Stimulated activated CD8-positive, alpha-beta memory T cell treated with anti-CD3 and anti-CD28 coated beads, Interleukin-4, amount 100 ng/mL, for 4 hours (primary cell): ENCODE measurements at places on chromosomes 6 and 20.

- no peak for DNase-seq
Observed at GRCh38 chr20:43372051-43372450, 85.6 kb upstream of the SRSF6 start.

- no peak for DNase-seq
Observed at GRCh38 chr6:99187429-99187828, 162.0 kb downstream of the FAXC start.

GRCh38 chr20:10309326-10309725, 90.7 kb downstream of the SNAP25 start:
- no peak for DNase-seq

DNA sequence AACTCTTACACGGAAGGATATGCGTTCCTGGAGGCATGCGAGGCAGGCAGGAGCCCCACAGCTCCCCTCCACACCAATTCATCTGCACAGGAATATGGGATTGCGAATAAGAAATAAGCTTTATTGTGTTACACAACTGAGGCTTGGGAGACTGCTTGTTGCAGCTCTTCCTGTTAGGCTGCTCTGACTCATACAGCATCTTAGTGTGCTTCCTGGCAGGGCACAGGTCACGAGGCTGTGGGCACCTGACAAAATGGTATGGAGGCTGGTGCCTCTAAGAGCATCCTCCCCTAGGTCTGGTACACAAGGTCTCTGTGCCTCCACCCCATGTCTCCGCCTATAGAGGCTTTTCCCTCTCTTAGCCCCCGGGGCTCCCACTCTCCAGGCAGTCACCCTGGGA, 6.8 kb downstream of the SLC22A3 start:
- no peak for DNase-seq

DNA sequence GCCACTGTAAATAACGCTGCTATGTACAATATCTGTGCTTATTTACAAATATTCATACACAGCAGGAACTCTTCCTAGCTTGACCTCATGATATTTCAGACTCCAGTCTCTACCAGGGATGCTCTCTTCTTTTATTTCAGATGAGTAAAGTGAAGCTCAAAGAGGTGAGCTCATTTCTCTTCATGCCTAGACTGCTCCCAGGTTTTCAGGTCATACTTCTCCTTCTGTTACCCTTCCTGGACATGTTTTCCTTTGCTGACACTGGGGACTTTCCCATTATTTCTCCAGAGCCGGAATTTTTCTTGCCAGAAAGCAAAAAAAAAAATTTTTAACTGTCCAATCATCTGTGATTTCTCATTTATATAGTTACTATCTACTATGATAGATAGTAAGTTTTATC, 147.2 kb upstream of the DST start:
- DNase-seq: no peak

DNA sequence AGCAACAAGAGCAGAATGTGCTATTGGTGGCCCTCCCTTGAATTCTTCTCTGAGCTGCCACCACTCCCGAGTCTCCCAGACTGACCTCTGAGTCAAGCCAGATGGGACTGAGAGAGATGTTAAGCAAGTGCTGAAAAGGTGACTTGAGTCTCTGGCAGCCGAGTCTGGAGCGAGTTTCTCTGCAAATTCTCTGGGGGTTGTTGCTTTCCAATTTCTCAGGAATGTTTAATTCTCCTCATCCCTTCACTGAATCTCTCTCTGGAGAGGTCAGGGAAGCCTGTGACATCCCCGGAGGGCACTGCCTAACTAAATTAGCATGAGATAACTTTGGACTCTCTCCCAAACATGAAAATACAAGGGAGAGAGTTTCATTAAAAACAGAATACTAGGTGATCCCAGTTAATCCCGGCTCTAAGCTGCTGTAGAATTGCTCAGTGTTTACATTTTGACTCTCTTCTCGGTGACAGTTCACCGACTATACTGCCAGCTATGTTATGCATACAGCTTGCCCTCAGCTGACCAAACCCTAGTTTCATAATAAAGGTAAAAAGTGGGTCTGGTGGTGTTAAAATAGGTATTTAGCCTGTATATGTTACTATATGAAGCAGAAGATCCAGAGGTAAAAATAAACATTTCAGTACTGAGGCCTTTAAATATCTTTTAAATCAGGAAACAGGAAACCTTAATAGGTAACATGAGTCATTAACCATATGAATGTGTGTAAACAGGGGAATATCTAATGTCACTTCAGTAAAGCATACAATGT, 157.9 kb downstream of the FOXC1 start:
- no peak for DNase-seq

DNA sequence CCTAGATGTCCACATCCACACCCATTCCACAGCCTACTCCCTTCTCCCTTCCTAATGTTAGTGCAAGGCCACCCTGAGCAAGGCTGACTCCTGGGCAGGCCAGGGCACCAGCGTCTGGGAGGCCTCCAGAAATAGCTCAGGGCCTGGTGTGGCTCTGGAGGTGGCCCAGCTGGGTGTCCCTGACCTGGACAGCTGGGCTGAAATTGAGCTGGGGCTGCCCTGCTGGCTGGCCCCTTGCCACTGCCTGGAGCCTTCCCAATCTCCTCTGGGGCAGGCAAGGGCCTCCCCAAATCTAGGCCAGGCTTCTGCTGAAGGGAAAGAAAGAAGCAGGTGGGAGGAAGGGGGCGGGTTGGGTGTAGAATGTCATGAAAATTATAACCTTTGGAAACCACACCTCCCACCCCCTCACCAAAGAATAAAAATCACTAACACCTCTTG, 2.1 kb downstream of the FAM110A start:
- DNase-seq: no peak

- DNase-seq: no peak
Observed at GRCh38 chr20:39960522-39961428, 728.3 kb downstream of the MAFB start.

GRCh38 chr6:36340618-36341454, 4.1 kb upstream of the BNIP5 start:
- DNase-seq: peak; percentile 59

GRCh38 chr6:20211037-20211940, 980 bp downstream of the MBOAT1 start:
- no peak for DNase-seq

DNA sequence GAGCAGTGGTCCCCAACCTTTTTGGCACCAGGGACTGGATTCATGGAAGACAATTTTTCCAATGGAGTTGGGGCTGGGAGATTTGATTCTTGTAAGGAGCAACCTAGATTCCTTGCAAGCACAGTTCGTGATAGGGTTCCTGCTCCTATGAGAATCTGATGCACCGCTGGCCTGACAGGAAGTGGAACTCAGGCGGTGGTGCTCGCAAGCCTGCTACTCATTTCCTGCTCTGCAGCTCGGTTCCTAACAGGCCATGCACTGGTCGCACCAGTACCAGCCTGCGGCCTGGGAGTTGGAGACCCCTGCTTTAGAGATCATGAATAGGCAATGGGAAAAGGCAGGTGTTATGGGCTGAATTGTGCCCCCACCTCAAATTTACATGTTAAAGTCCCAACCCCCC, 131.2 kb downstream of the PFDN4 start:
- DNase-seq: no peak

GRCh38 chr6:166559211-166559610, 27.3 kb downstream of the RAMACL start:
- DNase-seq: no peak

- DNase-seq: no peak
Observed at GRCh38 chr6:40253420-40253819, 319.2 kb upstream of the MOCS1 start.

DNA sequence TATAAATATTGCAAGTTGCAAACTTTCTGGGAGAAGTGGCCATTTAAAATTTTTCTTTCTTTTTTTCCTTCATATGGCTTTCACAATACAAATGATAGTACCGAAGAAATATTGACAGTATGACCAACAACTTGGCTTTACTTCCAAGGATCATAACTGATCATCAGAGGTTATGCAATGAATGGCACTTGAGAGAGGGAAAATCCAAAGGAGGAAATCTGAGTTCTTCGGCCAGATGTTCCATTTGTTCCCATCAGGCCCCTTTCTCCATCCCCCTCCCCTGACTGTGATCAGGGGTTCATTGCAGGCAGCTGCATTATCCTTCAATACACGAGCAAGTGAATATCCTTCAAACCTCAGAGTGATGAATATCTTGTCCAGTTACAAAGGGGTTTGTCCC, 130.0 kb upstream of the UST start:
- DNase-seq: no peak

GRCh38 chr6:1080453-1081337, 231.2 kb upstream of the FOXQ1 start:
- no peak for DNase-seq

GRCh38 chr6:15395087-15395486, 149.2 kb downstream of the JARID2 start:
- DNase-seq: no peak

GRCh38 chr6:80548532-80548931, 442.1 kb downstream of the BCKDHB start:
- no peak for DNase-seq

GRCh38 chr20:22404419-22405170, 179.8 kb downstream of the FOXA2 start:
- DNase-seq: no peak

GRCh38 chr6:168785720-168786511, 344.9 kb downstream of the SMOC2 start:
- DNase-seq: no peak

- DNase-seq: no peak
Observed at GRCh38 chr6:71336901-71337300, 48.3 kb downstream of the OGFRL1 start.

DNA sequence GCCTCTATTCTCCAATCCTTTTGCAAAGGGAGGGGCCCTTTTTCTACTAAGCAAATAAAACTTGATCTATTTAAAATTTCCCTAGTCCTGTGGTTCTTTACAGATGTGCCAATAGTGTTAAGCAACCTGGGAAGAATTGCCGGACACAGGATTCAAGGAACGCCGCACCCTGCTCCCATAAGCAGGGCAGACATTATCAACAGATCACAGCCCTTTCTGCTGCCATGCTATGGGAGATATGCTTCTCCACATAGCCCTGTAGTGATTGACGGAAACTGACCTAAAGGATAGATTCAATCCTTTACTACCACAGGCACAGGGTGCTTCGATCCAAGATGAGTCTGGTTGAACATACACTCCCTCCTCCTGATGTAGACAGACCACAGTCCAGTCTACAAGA, 118.4 kb upstream of the TRAF3IP2 start:
- no peak for DNase-seq

GRCh38 chr20:64255361-64256281, at the start of gene PCMTD2:
Gene PCMTD2, plus strand, starts transcription at chr20:64255748. Its CDS starts 4,218 bp downstream, at chr20:64259966.
- DNase-seq: peak; percentile 62

GRCh38 chr6:142279350-142280180, 22.2 kb upstream of the ADGRG6 start:
- DNase-seq: no peak

GRCh38 chr6:99591673-99592364, 14.8 kb upstream of the PRDM13 start:
- DNase-seq: no peak

DNA sequence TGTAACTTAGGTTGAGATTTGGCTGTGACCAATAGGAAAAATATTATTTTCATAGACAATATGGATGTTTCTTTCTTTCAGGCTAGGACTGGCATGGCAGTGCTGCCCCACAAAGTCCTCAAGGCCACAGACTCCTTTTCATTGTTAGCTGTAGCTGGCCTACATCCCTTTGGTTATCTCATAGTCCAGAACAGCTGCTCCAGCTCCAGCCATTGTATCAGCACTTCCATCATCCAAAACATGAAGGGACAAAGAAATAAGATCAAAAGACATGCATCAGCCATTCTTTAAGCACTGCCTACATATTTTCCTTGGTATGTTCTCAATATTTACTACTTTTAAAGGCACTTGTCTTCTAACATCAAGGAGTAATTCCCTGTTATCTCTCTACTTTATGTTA, 73.0 kb downstream of the ZDHHC14 start:
- DNase-seq: no peak

DNA sequence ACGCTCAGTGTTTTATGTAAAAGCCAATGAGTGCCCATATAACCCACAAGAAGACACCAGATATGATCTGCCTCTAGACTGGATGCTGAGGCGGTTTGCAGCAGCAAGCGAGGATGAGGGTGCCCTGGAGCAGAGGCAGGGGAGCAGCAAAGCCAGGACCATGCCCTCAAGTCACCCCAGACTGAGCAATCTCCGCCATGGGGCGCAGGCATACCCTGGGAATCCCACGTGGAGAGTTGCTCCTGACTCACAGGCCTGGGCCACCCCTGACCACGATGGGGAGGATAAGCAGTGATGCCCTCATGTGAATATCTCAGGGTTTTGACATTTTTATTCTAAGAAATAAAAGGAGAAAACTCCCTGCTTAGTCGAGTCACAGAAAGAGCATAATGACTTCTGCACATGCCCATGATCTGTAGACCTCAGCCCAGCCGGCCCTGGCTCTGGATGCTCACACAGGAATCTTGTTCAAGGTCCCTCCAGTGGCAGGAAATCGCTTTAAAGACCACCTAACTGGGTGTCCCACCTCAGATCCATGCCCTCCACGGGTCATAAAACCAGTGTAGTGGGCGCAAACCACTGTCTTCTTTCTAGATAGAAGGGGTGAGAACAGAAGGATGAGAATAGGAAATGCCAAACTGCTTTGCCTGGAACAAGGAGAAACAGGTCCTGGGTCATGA, 138.3 kb upstream of the SNX9 start:
- DNase-seq: no peak

DNA sequence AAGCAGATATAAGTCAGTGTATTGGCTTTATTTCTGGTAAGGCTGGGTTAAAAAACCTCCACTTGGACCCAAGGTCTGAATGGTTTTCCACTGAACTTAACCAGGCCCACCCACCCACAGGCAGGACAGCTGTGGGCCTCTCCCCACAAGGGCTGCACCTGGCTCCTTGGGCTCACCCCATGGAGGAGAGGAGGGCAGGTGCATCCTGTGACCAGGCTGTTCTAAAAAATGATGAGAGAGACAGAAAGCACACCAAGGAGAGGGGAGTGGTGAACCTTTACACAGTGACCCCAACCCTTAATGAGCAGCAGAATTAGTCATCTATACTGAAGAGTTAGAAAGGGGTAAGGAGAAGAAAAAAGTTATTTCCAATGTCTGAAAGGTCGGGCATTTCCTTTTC, 34.5 kb upstream of the DUSP22 start:
- DNase-seq: no peak

DNA sequence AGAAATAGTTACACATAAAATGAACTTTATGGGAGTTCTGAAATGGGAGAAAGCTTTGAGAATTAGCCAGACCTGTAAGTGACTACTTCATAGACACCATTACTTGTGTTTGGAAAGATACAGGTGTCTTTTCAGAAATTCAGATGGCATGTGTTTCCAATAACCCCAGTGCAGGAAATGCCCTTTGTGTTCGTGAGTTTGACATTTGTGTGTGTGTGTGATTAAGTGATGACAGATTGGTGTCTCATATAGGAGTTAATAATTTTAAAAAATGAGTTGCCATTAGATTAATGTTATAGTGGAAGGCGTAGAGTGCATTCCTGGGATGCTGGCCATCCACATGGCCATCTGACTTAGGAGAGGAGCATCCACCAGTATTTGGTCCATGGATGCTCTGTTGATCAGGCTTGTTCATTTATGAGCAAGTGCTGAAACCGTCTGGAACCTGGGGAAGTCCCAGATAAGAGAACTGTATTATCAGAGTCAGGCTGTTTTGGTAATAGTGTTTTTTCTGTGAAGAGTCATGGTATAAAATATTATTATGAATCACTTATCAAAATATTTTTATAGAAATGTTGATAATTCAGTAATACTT, 3.1 kb downstream of the STK4 start:
- no peak for DNase-seq

GRCh38 chr20:50870561-50871161, 60.6 kb downstream of the ADNP start:
- DNase-seq: no peak
